ENCODE measurements at places on chromosomes 3 and 15.
A peak's percentile ranks its signal among the peaks of the same experiment; 100 is the strongest.

- no peak for DNase-seq
Observed at GRCh38 chr3:193190146-193190786, 50.8 kb upstream of the PLAAT1 start.

GRCh38 chr3:122576174-122576940 is 1.1 kb upstream of the PARP15 start:
- DNase-seq = peak; percentile 45

DNA sequence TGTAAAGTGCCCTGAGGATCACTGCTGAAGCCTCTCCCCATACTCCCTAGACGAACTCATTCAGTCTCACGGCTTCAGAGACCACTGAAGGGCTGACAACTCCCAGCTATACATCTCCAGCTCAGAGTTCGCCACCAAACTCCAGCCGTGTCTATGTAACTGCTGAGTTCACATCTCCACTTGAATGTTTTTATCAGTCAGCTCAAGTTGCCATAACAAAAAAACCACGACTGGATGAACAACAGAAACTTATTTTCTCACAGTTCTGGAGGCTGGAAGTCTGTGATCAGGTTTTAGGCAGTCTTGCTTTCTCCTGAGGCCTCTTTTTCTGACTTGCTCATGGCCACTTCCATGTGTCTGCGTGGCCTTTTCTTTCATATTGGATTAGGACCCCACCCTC is 223.0 kb upstream of the LRRFIP2 start:
- DNase-seq = no peak

DNA sequence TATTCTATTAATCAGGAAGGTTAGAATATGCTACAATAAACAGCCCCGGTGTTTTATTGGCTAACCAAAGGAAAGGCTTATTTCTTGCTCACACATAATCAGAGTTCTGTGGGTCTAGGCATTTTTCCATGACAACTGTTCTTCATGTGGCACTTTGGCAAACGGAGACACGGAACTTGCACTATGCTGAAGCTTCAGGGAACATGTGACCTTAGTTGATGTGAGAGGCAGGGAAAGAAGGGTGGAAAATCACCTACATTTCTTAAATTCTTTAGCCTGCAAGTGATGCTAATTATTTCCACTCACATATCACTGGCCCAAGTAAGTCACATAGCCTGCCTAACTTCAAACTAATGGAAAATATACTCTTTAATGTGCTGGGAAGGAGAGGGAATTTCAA is 344.6 kb downstream of the SV2B start:
- no peak for DNase-seq

GRCh38 chr3:32820971-32821685 is 3.3 kb downstream of the TRIM71 start:
- no peak for DNase-seq

DNA sequence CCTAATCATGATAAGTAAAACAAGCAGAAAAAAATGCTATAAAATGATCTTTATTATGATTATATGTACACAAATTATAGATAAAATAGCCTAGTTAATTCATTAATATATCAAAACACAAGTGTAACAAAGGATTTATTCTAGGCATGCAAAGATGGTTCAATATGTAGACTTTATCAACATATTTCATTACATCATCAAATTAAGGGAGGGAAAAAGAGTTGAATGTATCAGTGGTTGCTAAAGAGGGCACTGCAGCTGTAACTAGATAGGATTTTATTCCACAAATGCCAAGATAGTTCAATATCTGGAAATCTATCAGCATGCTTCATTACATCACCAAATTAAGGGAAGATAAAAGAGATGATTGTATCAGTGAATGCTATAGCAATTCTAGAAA is 248.3 kb downstream of the LPP start:
- no peak for DNase-seq

DNA sequence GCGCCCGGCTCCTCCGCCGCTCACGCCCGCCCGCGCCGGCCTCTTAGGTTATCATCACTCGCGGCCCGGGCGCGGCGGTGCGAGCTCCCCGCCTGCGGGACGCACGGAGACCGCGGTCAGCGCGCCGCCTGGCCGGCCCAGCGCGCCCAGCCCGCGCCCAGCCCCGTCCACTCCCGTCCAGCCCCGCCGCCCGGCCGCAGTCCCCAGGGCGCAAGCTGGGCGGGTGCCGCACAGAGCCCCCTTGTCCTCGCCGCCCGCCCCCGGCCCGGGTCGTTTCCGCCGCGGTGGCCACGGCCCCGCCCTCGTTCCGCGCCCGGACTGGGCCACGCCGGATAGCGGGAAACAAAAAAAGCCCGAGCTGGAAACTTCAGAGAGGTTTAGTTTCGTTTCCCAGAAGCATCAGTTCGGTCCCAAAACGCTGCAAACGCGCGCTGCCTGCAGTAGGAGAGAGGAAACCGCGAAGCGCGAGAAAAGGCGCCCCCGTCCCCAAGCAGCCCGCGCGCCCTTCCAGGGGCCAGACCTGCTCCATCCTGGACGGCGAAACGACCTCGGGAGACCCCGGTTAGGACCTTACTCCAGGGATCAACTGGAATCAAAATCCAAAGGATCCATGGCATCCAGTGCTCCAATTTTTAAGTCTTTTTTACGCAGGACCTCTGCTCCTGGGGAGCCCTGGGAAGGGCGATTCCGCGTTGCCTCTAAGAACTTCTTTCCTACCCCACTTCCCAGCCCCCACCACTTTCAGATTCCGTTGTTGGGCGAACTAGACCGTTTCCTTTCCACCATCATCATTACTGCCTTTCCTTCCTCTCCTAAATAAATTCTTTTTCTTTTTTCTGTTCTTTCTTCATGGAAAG is at the start of gene ATP10A:
ATP10A (minus strand) TSS at position 217 of the 857 bp plus-strand sequence. CDS start 231 bp downstream, outside the sequence.
- no peak for DNase-seq

DNA sequence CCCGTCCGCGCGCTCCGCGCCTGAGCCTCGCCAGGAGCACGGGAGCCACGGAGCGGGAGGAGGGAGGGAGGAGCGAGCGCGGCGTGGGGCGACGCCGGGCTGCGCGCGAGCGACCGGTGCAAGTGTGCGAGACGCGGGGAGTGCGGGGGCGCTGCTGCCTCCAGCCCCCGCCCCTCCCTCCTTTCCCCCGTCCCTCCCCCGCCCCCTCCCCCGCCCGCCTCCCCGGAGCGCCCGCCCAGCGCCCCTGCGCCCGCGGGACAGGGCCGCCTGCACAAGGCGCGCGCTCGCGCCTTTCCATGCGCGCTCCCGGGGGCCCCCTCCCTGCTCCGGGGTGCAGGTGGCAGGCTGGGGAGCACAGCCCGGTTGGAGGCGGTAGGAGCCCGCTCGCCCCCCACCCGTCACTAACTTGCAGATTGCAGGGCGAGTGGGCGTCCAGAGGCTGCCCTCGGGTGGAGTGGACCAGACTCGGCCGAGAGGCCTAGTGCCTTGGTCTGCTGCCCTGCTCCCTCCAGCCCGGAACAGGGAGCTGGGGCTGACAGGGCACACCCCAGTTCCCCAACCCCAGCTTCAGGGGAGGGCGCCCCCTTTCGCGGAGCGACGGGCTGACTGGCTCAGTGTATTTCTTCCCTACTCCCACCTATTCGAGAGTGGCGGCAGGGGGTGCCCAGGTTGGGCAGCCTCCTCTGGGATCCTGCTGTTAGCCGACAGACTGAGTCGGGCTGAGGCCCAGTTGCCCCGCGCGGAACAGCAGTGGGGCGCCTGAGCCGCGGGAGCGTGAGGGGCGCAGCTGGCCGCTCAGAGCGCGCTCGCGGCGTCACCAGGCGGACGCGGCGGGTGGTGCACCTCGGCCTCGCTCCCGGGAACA is at the start of gene WNT7A:
WNT7A (minus strand) TSS at position 126 of the 865 bp plus-strand sequence. CDS start 255 bp downstream, outside the sequence.
- peak; percentile 42 for DNase-seq
